ENCODE measurements at places on chromosomes 5 and 9. TPM values are rescaled to one million over a fixed set of nuclear protein-coding genes. Genes with fewer than 3 reads are reported as not detected.
A peak's percentile ranks its signal among the peaks of the same experiment; 100 is the strongest.

- H3K36me3 ChIP-seq, result no peaks in the 10 kb centered on the region
- no peak overlapping the region for H3K4me3 ChIP-seq
- H3K27ac ChIP-seq, result peak overlapping the region; percentile 33
- peaks cover 6% of the 10 kb centered on the region for H3K4me1 ChIP-seq
These were observed 13.9 kb upstream of the FNIP1 start for GRCh38 chr5:131810510-131811249.

GRCh38 chr5:524234-524972 lies at the start of gene SLC9A3:
Gene SLC9A3, minus strand, starts transcription at chr5:524449.
- H3K36me3 ChIP-seq, result no peaks in the 10 kb centered on the region
- DNase-seq, result no peak

DNA sequence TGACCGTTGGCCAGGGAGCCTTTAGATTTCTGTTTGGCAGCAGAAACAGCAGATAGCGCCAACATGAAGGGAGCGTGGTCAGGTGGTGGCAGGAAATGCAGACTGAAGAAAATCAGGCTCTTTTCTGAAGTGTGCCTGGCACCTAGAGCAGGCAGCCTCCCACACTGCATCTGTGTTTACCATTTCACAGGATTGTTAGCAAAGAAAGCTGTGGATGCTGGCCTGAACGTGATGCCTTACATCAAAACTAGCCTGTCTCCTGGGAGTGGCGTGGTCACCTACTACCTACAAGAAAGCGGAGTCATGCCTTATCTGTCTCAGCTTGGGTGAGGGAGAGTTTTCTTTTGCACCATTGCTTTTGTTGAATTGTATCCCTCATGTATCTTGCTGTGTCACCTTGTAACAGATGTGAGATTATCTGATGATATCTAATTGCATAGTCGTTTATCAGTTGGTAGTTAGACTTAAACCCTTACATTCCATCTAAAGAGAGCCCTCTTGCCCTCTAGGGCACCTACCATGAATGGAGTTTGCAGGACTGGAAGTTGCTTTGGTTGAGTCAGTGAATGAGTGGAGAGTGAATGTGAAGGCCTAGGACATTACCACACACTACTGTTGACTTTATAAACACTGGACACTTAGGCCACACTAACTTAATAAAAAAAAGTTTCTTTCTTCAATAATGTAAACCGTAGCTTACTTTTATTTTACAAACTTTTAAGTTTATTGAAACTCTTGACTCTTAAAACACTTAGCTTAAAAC lies 42.8 kb downstream of the ACO1 start:
- peaks cover 34% of the 10 kb centered on the region for H3K36me3 ChIP-seq
- no peak for DNase-seq
- no peak overlapping the region for H3K27ac ChIP-seq
- no peak overlapping the region for H3K4me3 ChIP-seq

DNA sequence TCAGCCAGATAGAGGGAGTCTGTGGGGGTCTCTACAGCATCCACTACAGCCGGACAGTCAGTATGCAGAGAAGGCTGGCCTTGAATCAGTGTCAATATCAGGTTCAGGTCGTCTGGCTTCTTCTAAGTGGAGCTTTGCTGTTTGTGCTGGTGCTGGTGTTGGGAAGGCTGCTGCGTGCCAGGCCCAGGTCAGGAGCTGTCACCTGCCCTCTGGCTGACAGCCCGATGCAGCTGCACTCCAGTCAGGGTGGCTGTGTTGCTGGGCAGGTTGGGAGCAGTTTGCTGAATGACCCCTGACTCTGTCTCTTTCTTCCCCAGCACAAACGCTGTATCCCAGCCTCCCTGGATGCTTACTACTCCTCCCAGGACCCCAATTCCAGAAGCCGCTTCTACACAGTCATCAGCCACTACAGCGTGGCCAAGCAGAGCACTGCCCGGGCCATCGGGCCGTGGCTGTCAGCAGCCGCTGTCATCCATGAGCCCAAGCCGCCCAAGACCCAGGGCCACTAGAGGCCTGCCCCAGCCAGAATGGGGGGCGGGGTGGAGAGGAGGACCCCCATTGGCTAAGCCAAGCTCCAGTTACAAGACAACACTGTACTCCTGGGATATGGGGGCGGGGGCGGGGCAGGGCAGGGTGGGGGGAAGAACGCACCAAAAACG lies 61.6 kb downstream of the NSG2 start:
- no peaks in the 10 kb centered on the region for H3K27me3 ChIP-seq
- no peak overlapping the region for H3K27ac ChIP-seq
- H3K4me3 ChIP-seq, result no peak overlapping the region

- H3K36me3 ChIP-seq, result no peaks in the 10 kb centered on the region
- H3K4me3 ChIP-seq, result no peak overlapping the region
- H3K27ac ChIP-seq, result no peak overlapping the region
- no peaks in the 10 kb centered on the region for H3K4me1 ChIP-seq
- H3K27me3 ChIP-seq, result no peaks in the 10 kb centered on the region
These were observed 188.5 kb upstream of the GRAMD2B start for GRCh38 chr5:126234563-126235195.

- DNase-seq, result no peak
- H3K27me3 ChIP-seq, result no peaks in the 10 kb centered on the region
- no peak overlapping the region for H3K27ac ChIP-seq
- no peak overlapping the region for H3K4me3 ChIP-seq
These were observed 833 bp upstream of the MROH2B start for GRCh38 chr5:41071975-41072374.

DNA sequence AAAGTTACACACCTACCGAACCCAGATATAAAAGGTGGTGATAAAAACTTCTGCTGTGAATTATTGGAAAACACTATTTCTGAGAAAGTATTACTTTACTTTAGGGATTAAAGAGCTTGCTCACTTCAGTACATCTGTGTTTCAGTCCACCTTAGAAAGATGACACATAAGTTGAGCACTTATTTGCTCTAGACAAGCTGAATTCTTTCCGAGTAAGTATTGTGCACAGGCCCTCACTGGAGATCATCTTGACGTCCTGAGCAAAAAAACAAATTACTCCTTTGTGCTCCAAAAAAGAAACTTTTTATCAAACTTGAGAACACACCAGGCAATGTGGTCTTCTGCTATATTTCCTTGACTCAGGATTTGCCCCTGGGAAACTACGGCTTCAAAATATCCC lies 231.0 kb upstream of the GRAMD2B start:
- H3K4me3 ChIP-seq, result no peak overlapping the region
- H3K4me1 ChIP-seq, result no peaks in the 10 kb centered on the region
- DNase-seq, result no peak
- no peaks in the 10 kb centered on the region for H3K36me3 ChIP-seq
- H3K27ac ChIP-seq, result no peak overlapping the region

GRCh38 chr9:6759185-6759977 lies 1.6 kb downstream of the KDM4C start:
- no peak overlapping the region for H3K4me3 ChIP-seq
- no peaks in the 10 kb centered on the region for H3K27me3 ChIP-seq
- peaks cover 16% of the 10 kb centered on the region for H3K4me1 ChIP-seq

GRCh38 chr5:154220625-154221024 lies 30.1 kb downstream of the GALNT10 start:
- no peaks in the 10 kb centered on the region for H3K27me3 ChIP-seq
- H3K4me1 ChIP-seq, result peaks cover 10% of the 10 kb centered on the region
- DNase-seq, result no peak
- no peak overlapping the region for H3K4me3 ChIP-seq
- H3K36me3 ChIP-seq, result no peaks in the 10 kb centered on the region

DNA sequence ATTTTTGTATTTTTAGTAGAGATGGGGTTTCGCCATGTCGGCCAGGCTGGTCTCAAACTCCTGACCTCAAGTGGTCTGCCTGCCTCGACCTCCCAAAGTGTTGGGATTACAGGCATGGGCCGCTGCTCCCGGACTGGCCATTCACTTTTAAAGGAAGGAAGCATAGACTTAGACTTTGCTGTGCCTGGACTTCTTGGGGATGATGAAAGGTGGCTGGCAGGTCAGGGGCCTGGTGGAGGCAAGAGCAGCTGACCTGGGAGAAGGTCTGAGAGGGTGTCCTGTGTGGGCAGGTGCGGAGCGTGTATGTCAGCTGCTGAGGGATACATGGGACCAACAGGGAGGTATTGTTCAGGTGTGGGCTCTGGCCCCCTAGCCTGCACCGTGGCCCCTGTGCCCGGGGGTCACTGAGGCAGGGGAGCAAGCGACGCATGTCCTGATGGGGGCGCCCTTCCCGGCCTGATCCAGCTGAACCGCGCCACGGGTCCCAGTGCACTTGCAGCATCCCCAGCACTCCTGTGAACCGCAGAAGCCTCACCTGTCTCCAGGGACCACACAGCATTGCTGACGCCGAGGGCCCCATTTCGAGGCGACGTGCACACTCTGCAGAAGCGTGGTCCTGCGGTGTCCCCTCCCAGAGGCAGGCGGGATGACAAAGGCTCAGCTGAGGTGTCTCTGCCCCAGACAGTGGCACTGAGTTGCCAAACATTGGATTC lies 23.1 kb downstream of the NDUFS6 start:
- no peaks in the 10 kb centered on the region for H3K27me3 ChIP-seq
- H3K4me3 ChIP-seq, result no peak overlapping the region
- peaks cover 26% of the 10 kb centered on the region for H3K36me3 ChIP-seq
- no peaks in the 10 kb centered on the region for H3K4me1 ChIP-seq

GRCh38 chr9:81833563-81834345 lies 94.5 kb upstream of the SPATA31D4 start:
- no peaks in the 10 kb centered on the region for H3K27me3 ChIP-seq
- peak; percentile 25 for DNase-seq
- H3K4me3 ChIP-seq, result no peak overlapping the region
- H3K36me3 ChIP-seq, result no peaks in the 10 kb centered on the region
- no peak overlapping the region for H3K27ac ChIP-seq

GRCh38 chr9:87640385-87640795 lies 85.5 kb upstream of the CTSL start:
- no peaks in the 10 kb centered on the region for H3K27me3 ChIP-seq
- H3K4me3 ChIP-seq, result no peak overlapping the region
- peak; percentile 85 for DNase-seq
- no peaks in the 10 kb centered on the region for H3K4me1 ChIP-seq
- peaks cover 31% of the 10 kb centered on the region for H3K36me3 ChIP-seq

- no peak for DNase-seq
- H3K4me3 ChIP-seq, result no peak overlapping the region
- H3K4me1 ChIP-seq, result peaks cover 6% of the 10 kb centered on the region
- H3K27ac ChIP-seq, result no peak overlapping the region
- no peaks in the 10 kb centered on the region for H3K36me3 ChIP-seq
These were observed 323.5 kb downstream of the PLK2 start for GRCh38 chr5:58136406-58136805.

DNA sequence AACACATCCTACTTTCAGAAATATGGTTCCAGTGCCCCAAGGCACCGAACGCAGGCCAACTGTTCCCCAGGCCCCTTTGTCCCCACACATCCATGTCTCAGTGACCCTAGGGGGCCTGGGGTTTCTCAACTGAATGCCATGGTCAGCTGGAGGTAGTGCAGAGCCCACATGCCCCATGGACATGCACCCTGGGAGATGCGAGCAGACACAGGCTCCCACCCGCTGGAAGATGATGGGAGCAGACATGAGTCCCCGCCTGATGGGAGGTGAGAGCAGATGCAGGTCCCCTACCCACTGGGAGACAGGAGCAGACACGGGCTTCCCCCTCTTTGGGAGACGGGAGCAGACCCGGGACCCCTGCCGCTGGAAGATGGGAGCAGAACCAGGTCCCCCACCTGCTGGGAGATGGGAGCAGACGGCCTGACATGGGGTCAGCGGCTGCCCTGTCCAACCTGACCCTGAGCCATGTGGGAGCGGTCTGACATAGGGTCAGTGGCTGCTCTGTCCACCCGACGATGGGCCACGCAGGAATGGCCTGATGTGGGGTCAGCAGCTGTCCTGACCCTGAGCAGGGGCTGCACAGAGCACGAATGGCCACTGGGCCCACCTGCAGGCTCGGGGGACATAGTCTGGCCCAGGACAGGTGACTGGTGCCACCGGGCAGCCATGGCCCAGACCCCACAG lies 18.4 kb downstream of the ZDHHC11B start:
- H3K27me3 ChIP-seq, result no peaks in the 10 kb centered on the region
- no peak for DNase-seq
- no peak overlapping the region for H3K27ac ChIP-seq
- no peaks in the 10 kb centered on the region for H3K4me1 ChIP-seq
- no peak overlapping the region for H3K4me3 ChIP-seq

GRCh38 chr9:38707885-38708637 lies 11.9 kb downstream of the FAM240B start:
- H3K4me1 ChIP-seq, result no peaks in the 10 kb centered on the region
- no peak overlapping the region for H3K27ac ChIP-seq
- H3K36me3 ChIP-seq, result no peaks in the 10 kb centered on the region
- no peak overlapping the region for H3K4me3 ChIP-seq

DNA sequence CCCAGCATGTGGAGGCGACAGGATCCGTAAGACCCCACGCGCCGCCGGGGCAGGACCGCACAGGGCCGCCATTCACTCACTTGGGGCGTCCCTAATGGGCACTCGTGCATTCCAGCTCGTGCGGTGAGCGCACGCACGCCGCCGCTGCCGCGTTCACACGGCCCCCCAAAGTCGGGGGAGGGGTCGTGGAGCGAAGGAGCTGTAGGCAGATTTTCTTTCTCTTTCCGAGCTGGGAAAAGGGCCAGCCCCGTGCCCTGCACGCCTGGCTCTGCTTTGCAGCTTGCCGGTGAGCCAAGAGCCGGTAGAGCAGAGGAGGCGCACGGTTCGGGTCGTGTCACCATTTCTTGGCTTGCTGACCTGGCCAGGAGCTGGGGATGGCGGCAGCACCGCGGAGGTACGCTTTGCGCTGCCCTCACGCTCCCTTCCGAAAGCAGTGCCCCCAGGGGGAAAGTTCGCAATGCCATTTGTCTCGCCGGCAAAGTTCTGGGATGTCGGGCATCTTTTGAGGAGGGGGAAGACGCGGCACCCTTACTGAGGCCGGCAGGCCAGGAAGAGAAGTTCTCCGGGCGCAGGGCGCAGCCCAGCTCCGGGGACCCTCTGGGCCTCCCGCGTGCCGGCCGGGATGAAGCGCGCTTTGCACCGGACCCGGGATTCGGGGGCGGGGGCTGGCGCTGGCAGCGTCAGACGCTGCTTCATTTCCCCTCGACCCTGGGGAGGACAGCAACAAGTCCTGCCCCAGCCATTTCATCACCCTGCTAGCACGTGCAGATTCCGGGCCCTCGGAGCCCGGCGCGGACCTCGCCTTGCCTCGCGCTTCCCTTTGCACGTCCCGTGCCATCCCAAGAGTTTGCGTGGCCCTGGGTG lies 898 bp downstream of the STC2 start:
- peak overlapping the region; percentile 46 for H3K27ac ChIP-seq
- DNase-seq, result peak; percentile 40
- H3K27me3 ChIP-seq, result peaks cover 11% of the 10 kb centered on the region
- H3K4me1 ChIP-seq, result peaks cover 24% of the 10 kb centered on the region

GRCh38 chr9:81669041-81669651 lies 20.2 kb downstream of the TLE1 start:
- H3K4me1 ChIP-seq, result peaks cover 6% of the 10 kb centered on the region
- no peak for DNase-seq
- H3K27ac ChIP-seq, result no peak overlapping the region
- H3K4me3 ChIP-seq, result no peak overlapping the region
- H3K36me3 ChIP-seq, result peaks cover 6% of the 10 kb centered on the region
- H3K27me3 ChIP-seq, result no peaks in the 10 kb centered on the region

Gene NUTM2F
- not detected for polyA plus RNA-seq

Gene TMEM174
- polyA plus RNA-seq, result not detected

Gene ASS1
- polyA plus RNA-seq, result 114 TPM

Gene LCP2
- 127 TPM for polyA plus RNA-seq

Gene CKS2
- polyA plus RNA-seq, result 40.4 TPM

Gene SLC25A25
- 27.9 TPM for polyA plus RNA-seq

Gene PWWP2A
- polyA plus RNA-seq, result 7.9 TPM

Gene NRG2
- polyA plus RNA-seq, result 0.41 TPM

Gene RLN2
- polyA plus RNA-seq, result 0.98 TPM

Gene PGM5
- 4.3 TPM for polyA plus RNA-seq

Gene IL33
- 22.8 TPM for polyA plus RNA-seq

Gene TMC1
- not detected for polyA plus RNA-seq

Gene AHRR
- polyA plus RNA-seq, result 4.0 TPM

Gene DIRAS2
- 0.02 TPM for polyA plus RNA-seq

Gene PTPRD
- polyA plus RNA-seq, result 4.3 TPM
